ENCODE measurements at places on chromosomes 5 and 9. TPM values are rescaled to one million over a fixed set of nuclear protein-coding genes. Genes with fewer than 3 reads are reported as not detected.

The GNAQ gene
- total RNA-seq: 20.0 TPM

The UGT3A2 gene
- not detected for total RNA-seq

The ADGRV1 gene
- 0.56 TPM for total RNA-seq

The PCDHA3 gene
- 1.0 TPM for total RNA-seq

The LRRC14B gene
- not detected for total RNA-seq

The RBM27 gene
- total RNA-seq: 12.3 TPM

The DAB2IP gene
- 12.6 TPM for total RNA-seq

The INVS gene
- 11.2 TPM for total RNA-seq

The GABRA1 gene
- not detected for total RNA-seq

The SOX30 gene
- not detected for total RNA-seq

The NME5 gene
- not detected for total RNA-seq

The TMOD1 gene
- total RNA-seq: 1.8 TPM

The FAM221B gene
- total RNA-seq: not detected

The NACC2 gene
- 34.7 TPM for total RNA-seq

The APBA1 gene
- total RNA-seq: 0.16 TPM

The NOP16 gene
- 122 TPM for total RNA-seq

The ITGA1 gene
- total RNA-seq: 1.6 TPM

The DHX29 gene
- 22.4 TPM for total RNA-seq

The CEP78 gene
- total RNA-seq: 20.6 TPM

The ASB6 gene
- total RNA-seq: 23.3 TPM

The PLCXD3 gene
- 0.07 TPM for total RNA-seq

The PRKACG gene
- total RNA-seq: not detected

The KCNMB1 gene
- total RNA-seq: not detected

Data from A549 treated with Hydrocortisone at 1 μM for 4 hours (cell line).